ENCODE measurements at places on chromosomes 5 and 9. TPM values are rescaled to one million over a fixed set of nuclear protein-coding genes. Genes with fewer than 3 reads are reported as not detected.

The CARD6 gene
- 0.76 TPM for total RNA-seq

The OLFML2A gene
- not detected for total RNA-seq

The SGCD gene
- not detected for total RNA-seq

The EQTN gene
- not detected for total RNA-seq

The ZFR gene
- 85.8 TPM for total RNA-seq

The PCDHGC5 gene
- total RNA-seq, result not detected

The ATOX1 gene
- 56.1 TPM for total RNA-seq

The DNM1 gene
- total RNA-seq, result 2.4 TPM

The GNE gene
- total RNA-seq, result 19.1 TPM

The CEL gene
- 1.6 TPM for total RNA-seq

The DAPK1 gene
- total RNA-seq, result 37.8 TPM

The GMCL2 gene
- total RNA-seq, result not detected

The ANKRD33B gene
- total RNA-seq, result 12.0 TPM

The PCDHA12 gene
- not detected for total RNA-seq

The SPINK6 gene
- total RNA-seq, result not detected

The LAMC3 gene
- total RNA-seq, result 0.74 TPM

The RANBP3L gene
- total RNA-seq, result not detected

The PCDHGC4 gene
- not detected for total RNA-seq

The FBP2 gene
- total RNA-seq, result not detected

The PCDHA1 gene
- total RNA-seq, result not detected

The FOXI1 gene
- not detected for total RNA-seq

The SOX30 gene
- total RNA-seq, result 2.0 TPM

The OR2V2 gene
- not detected for total RNA-seq

The HMCN2 gene
- total RNA-seq, result 0.17 TPM

The F2RL1 gene
- 1.6 TPM for total RNA-seq

The PRPF4 gene
- 49.0 TPM for total RNA-seq

The PLPP1 gene
- 23.3 TPM for total RNA-seq

The ARHGEF39 gene
- 15.1 TPM for total RNA-seq

The SNCB gene
- total RNA-seq, result not detected

The LRRC14B gene
- total RNA-seq, result not detected

The ENTPD8 gene
- total RNA-seq, result not detected

The ROR2 gene
- total RNA-seq, result 0.07 TPM
